ENCODE measurements at places on chromosomes 2 and 18.

GRCh38 chr2:65528241-65528574 lies 95.8 kb upstream of the SPRED2 start:
- DNase-seq = no peak

DNA sequence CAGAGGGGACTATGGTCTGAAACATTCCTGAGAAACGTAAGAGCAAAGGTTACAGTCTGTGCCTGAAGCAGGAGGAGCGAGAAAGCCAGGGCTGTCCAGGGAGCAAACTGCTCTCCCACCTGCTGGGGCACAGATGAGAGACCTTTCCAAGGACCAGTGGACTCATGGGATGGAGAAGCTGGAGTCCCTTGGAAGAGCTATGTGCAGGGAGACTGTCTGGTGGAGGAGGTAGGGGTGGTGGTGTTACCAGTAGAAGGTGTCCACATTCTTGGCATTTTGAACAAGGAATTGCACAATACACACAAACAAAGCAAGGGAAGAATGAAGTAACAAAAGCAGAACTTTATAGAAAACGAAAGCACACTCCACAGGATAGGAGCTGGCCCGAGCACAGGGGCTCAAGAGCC lies 97.9 kb upstream of the CYRIA start:
- no peak for DNase-seq

DNA sequence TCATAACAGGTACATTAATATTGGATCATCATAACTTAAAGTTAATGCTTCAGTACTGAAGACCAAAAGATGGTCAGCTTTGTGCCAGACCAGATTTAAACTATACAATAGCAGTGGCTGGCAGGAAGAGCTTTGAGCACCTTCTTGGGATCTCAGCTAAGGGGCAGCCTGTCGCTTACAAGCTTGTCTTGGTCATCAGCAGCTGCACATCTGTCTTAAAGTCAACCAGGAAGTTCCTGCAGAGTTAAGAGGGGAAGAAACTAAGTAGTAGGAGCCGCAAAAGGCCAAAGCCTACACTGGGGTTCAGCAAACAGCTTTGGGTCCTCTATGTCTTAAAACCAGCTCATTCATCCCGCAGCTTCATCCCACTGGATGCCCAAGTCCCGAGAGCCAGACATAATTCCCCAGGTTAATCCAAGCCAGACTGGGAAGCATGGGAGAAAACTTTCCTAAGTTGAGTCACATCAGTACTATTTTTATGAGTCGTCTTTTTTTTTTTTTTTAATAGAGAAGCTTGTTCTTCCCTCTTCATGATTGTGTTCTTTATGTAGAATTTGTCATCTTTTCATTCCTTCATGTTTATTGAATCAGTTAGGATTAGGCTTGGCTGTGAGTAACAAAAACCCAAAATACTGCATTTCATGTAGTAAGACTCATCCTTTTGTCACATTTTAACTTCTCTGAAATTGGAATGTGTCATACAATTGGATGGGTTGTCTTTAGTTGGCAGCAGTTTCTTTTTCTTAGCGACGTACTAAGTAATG lies 59.3 kb downstream of the SERTAD2 start:
- peak; percentile 54 for DNase-seq

DNA sequence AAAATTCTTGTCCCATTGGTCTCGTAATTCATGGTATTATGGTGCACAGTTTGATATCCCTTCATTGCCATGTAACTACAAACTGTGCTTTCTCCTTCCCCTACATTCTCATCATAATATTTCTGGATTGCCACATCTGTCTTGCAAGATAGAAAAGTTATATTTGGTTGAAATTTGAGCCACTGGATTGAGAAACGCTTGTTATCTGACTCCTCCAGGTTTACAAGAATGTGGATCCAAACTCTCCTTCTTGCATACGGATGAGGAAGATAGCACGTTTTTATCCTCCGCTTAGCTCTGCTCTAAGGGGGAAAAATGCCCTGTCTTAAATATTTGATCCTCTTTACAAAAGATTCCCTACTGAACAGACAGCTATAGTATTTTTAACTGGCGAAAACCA lies 438.2 kb downstream of the TSN start:
- no peak for DNase-seq

DNA sequence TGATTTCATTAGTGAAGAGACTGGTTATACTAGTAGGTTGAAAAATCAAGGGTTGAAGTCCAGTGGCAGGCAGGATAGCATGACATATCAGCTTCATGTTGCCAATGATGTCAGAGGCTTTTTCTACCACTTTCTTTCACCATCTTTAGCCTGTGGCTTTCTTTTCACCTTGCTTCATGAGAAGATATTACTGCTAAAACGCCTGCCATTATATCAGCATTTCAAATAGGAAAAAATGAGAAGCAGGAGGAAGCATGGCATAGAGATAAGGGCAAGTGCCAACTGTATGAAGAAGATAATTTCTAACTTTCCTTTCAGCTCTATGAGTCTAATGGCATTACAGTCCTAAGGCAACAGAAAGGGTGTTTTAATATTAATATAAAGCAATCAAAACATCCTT lies 270.2 kb upstream of the SYT4 start:
- no peak for DNase-seq

All from PC-9 (cell line).